Glutamatergic neuron (in vitro differentiated cells): ENCODE measurements at places on chromosomes 3 and 15. TPM values are rescaled to one million over a fixed set of nuclear protein-coding genes. Genes with fewer than 3 reads are reported as not detected.

Gene NANOGP8
- 0.86 TPM for total RNA-seq

Gene IGF2BP2
- 118 TPM for total RNA-seq

Gene DUOXA2
- total RNA-seq = not detected

Gene CATSPER2
- total RNA-seq = 6.9 TPM

Gene GOLGA8G
- not detected for total RNA-seq

Gene LSMEM2
- total RNA-seq = not detected

GRCh38 chr3:119340446-119340845, 46.3 kb downstream of the ARHGAP31 start:
- H3K36me3 ChIP-seq = no peaks in the 10 kb centered on the region
- no peaks in the 10 kb centered on the region for H3K27me3 ChIP-seq
- DNase-seq = no peak
- H3K4me1 ChIP-seq = no peaks in the 10 kb centered on the region
- H3K27ac ChIP-seq = no peak overlapping the region
- H3K4me3 ChIP-seq = no peak overlapping the region

DNA sequence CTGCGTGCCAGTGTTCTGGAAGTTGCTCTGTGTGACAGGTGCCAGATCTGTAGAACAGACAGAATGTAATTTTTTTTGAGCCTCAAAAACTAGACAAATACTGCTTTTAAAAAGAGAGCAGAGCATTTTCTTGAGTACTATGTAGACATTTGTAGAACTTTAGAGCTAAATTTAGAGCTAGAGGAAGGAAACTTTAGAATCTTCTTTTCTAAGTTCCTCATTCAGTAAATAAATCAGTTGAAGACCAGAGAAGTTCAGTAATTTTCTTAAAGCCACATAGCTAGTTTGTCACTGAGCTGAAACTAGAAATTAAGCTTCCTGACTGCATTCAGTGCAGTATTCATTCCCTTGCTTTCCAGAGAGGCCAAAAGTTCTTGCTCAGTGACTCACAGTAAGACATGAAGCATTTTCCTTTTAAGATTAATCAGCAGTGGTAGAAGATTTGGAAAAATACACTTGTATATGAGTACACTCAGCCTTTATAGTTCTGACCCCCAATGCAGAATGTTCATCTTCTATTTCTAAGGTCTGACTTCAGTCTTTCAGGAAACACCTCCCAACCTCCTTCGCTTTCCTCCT, 83.6 kb upstream of the TSEN2 start:
- H3K27me3 ChIP-seq = no peaks in the 10 kb centered on the region
- H3K4me3 ChIP-seq = no peak overlapping the region
- DNase-seq = no peak
- no peak overlapping the region for H3K27ac ChIP-seq
- peaks cover 6% of the 10 kb centered on the region for H3K4me1 ChIP-seq
- no peaks in the 10 kb centered on the region for H3K36me3 ChIP-seq

- no peak for DNase-seq
- H3K27me3 ChIP-seq = peaks cover 4% of the 10 kb centered on the region
- no peaks in the 10 kb centered on the region for H3K36me3 ChIP-seq
- H3K27ac ChIP-seq = no peak overlapping the region
Measured at GRCh38 chr15:64731805-64732151, 43.6 kb downstream of the RBPMS2 start.

DNA sequence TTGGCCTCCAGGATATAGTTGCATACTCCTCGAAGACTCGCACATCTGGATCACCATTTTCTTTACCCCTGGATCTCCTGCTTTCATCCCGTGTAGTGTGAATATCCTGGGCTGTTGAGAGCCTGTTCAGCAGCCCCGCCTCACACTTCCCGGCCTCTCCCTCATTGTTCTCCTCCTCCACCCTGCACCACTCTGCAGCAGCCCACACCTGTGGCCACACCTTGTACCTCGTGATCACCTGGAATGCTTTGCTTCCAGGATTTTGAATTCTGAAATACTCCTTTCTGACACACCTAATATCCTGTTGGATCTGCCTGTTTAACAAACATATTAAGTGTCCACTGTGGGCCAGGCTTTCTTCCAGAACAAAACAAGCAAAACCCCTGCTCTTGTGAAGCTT, 14.4 kb downstream of the ABHD17C start:
- H3K4me3 ChIP-seq = no peak overlapping the region
- no peaks in the 10 kb centered on the region for H3K36me3 ChIP-seq
- no peak overlapping the region for H3K27ac ChIP-seq
- peaks cover 22% of the 10 kb centered on the region for H3K4me1 ChIP-seq
- no peak for DNase-seq
- H3K27me3 ChIP-seq = no peaks in the 10 kb centered on the region

DNA sequence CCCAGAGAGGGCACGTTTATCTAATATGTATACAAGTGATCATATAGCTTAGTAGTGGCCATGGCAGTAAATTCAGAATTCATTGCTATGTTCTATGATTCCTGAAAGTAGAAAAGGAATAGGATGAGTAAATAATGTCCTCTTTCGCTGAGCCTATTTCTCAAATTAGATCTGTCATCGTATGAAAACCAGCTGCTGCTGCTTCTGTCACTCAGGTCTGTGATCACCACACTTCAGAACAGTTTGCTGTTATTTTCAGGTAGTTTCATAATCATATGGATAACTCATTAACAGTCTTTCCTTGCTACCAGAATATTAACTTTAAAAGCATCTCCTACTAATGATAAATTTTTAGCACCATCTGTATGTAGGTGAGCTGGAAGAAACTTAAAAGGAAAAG, 289.1 kb upstream of the AZI2 start:
- H3K4me3 ChIP-seq = no peak overlapping the region
- H3K27ac ChIP-seq = no peak overlapping the region
- no peaks in the 10 kb centered on the region for H3K36me3 ChIP-seq
- peaks cover 2% of the 10 kb centered on the region for H3K4me1 ChIP-seq
- DNase-seq = no peak
- H3K27me3 ChIP-seq = peaks cover 2% of the 10 kb centered on the region

DNA sequence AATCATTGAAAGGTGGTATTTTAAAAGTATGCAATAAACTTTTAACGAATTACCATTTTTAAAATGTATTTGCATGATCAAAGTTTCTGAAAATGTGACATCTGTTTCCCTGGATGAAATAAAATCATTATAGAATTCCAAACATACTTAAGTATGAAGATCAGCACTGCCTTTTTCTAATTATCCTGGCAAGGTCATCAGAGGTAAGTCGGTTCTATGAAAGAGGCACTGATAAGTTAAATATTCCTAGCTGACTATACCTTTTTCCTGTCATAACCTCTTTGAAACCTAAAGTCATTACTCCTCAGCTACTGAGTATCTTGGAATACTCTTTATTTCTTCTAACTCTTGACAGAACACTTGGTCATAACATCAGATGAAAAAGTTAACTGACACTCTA, 406.1 kb upstream of the ALCAM start:
- no peak overlapping the region for H3K27ac ChIP-seq
- no peak overlapping the region for H3K4me3 ChIP-seq
- H3K36me3 ChIP-seq = no peaks in the 10 kb centered on the region
- no peaks in the 10 kb centered on the region for H3K27me3 ChIP-seq
- DNase-seq = no peak
- H3K4me1 ChIP-seq = no peaks in the 10 kb centered on the region

- H3K27ac ChIP-seq = no peak within 1 kb of the TSS
- H3K27me3 ChIP-seq = peaks cover 5% of the 10 kb centered on the region
- H3K36me3 ChIP-seq = no peaks in the 10 kb centered on the region
- no peak within 1 kb of the TSS for H3K4me3 ChIP-seq
- no peak for DNase-seq
Measured at GRCh38 chr3:9902372-9903237, at the start of gene IL17RE. TSS of gene IL17RE (plus strand) at chr3:9902848. CDS start at chr3:9902933, 85 bp downstream.

DNA sequence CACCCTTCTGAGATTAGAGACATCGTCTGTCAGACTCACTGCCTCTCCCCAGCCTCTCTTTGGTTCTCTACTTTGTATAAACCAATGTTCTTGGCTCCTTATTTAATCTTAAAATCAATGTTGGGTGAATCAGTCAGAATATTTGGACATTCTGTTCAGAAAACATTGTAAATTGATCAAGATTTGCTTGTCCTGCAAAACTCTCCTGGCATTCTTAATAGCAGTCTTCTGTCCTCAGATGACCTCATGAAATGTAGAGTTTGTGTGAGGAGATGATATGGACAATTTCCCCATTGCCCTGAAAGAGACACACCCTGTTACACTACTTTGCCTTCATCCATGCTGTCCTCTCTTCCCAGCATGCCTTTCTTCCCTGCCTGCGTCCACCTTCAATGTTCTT, 33.6 kb downstream of the CD200R1L start:
- peaks cover 1% of the 10 kb centered on the region for H3K27me3 ChIP-seq
- H3K27ac ChIP-seq = no peak overlapping the region
- peaks cover 9% of the 10 kb centered on the region for H3K4me1 ChIP-seq
- H3K36me3 ChIP-seq = no peaks in the 10 kb centered on the region

DNA sequence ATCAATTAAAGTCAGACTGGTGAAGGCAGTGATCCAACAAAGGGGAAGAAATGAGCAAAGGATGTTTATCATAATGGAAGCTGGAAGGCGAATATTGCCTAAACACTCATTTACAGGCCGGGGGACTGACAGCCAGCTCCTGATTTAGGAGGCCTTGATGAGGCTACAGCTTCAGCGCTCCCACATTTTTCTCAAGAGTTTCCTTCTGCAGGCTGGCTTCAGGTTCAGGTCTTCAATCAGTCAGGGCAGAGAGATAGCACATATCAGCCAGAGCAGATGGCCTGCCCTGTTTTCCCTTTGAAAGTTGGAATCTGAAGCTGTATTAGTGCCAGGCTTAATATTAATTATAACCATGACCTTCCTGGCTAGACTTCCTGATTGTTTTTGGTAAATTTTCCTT, 218.9 kb downstream of the SV2B start:
- H3K4me3 ChIP-seq = no peak overlapping the region
- DNase-seq = no peak
- H3K36me3 ChIP-seq = no peaks in the 10 kb centered on the region
- H3K27me3 ChIP-seq = no peaks in the 10 kb centered on the region

DNA sequence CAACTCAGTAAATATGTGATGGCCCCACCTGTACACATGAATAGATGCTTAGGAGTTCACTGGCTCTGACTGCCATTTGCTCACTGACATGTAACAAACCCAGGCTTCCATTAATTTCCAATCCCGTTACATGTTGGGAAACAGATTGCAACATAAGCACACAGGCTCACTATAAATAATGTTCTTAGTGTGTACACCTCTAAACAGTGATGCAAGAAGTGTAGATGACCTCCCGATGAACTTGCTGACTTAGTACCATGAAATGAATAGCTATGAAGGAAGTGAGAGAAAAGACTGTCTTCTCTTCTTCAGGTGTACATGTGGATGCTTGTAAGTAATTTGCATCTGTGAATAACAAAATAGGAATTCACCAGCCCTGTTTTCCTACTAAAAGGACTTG, 21.4 kb upstream of the FSIP1 start:
- peaks cover 1% of the 10 kb centered on the region for H3K27me3 ChIP-seq
- no peaks in the 10 kb centered on the region for H3K36me3 ChIP-seq
- H3K4me1 ChIP-seq = no peaks in the 10 kb centered on the region
- no peak for DNase-seq

DNA sequence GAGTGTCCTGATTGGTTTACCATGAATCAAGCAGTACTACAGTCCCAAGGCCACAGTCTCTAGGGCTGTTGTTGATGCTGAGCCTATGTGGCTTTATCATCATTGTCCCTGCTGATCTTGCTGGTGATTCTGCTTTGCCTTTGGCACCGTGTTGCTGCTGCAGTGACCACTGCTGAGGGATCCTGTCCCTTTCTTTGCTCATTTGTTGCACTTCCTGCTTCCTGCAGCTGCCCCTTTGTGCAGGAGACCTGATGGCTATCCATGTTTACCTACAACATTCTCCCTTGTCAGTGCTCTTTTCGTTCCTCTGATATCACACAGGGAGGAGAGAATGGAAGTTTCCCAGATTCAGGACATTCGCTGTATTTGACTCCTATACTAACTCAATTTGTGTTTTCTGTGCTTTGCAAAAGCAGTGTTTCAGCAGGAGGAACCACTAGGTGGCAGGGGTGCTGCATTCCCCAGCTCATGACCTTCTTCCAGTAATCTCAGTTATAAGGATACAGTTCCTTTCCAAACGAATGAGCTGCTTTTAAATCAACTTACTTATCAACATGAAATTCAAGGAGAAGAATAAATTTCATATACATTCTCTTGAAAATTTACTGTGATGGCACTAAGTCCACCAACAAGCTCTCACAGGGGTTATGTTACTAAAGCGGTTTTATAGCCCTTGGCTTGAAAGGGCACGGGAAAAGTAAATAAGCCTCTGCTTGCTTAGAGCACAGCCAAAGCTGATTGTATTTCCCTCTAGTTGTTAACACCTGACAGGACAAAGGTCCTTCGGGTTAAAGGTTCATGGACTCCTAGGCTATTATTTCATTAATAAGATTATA, 9.7 kb upstream of the THUMPD3 start:
- no peak overlapping the region for H3K4me3 ChIP-seq
- peaks cover 13% of the 10 kb centered on the region for H3K4me1 ChIP-seq
- H3K27me3 ChIP-seq = peaks cover 1% of the 10 kb centered on the region

DNA sequence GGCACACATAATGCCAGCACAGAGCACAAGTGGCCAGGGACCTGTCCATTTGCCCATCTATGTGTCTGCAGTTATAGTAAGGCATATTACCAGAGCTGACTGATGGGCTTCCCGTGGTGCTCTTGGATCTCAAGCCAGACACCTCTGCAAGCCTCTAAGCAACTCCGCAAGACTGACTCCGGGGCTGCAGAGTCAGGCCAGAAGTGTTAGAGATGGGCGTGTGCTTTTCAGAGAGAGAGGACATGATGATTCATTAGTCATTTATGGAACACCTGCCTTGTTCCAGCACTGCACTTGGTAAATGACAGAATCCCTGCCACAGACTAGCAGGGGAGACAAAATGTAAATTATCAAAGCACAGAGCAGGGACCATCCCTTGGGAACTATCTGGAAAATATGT, 559.0 kb downstream of the PDCD6IP start:
- H3K27me3 ChIP-seq = no peaks in the 10 kb centered on the region
- no peaks in the 10 kb centered on the region for H3K36me3 ChIP-seq
- no peak overlapping the region for H3K4me3 ChIP-seq
- no peak for DNase-seq
- H3K4me1 ChIP-seq = peaks cover under 1% of the 10 kb centered on the region
- H3K27ac ChIP-seq = no peak overlapping the region
